Stimulated activated CD4-positive, alpha-beta T cell treated with anti-CD3 and anti-CD28 coated beads, Interleukin-2, amount 100 ng/mL, for 48 hours (primary cell): ENCODE measurements at places on chromosomes 11 and 22.

- no peak for DNase-seq
Observed at GRCh38 chr11:64603411-64604110, 12.5 kb downstream of the SLC22A12 start.

DNA sequence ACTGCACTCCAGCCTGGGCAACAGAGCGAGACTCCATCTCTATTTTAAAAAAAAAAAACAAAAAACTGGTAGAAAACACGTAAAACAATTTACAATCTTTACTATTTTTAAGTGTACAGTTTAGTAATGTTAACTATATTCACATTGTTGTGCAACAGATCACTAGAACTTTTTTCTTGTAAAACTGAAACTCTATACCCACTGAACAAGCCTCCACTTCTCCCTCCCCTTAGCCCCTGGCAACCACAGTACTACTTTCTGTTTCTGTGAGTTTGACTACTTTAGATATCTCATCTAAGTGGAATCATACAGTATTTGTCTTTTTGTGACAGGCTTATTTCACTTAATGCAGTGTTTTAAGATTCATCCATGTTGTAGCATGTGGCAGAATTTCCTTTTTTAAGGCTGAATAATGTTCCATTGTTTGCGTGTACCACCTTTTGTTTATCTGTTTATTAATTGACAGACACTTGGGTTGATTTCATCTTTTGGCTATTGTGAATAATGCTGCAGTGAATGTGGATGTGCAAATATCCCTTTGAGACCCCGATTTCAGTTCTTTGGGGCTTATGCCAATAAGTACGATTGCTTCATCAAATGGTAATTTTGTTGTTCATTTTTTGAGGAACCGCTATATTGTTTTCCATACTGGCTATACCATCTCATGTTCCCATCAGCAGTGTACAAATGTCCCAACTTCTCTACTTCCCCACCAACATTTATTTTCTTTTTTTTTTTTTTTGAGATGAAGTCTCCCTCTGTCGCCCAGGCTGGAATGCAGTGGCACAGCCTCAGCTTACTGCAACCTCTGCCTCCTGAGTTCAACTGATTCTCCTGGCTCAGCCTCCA is 11.0 kb downstream of the DDB2 start:
- no peak for DNase-seq

DNA sequence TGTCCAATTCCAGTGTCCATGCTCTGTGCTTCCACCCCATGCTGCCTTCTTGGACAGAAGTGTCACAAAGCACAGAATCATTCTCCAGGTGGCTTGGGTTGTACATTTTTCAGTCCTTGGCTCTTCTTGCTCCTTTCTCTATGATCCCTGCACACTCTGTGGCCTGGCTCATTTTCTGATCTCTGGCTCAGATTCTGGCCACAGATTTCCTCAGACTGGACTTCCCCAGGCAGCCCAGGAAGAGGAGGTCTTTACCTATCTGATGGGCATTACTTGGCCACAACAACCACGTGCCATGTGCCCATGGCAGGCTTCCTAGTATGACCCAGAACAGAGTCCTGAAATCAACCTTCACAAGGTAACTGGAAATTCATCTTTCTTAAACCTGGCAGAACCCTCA is 27.2 kb downstream of the SYTL2 start:
- no peak for DNase-seq

- DNase-seq, result no peak
Observed at GRCh38 chr22:34102633-34103032, 182.4 kb upstream of the LARGE1 start.

DNA sequence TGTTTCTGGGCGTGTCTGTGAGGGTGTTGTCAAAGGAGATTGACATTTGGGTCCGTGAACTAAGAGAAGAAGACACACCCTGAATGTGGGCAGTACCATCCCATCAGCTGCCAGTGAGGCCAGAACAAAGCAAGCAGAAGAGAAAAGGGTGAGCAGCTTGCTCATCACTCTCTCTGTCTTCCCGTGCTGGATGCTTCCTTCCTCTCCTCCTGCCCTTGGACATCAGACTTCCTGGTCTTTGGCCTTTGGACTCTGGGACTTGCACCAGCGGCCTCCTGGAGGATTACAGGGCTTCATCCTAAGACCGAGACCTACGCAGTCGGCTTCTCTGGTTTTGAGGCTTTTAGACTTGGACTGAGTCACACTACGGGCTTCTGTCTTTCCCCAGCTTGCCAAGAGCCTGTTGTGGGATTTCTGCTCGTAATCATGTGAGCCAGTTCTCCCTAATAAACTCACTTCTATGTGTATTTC is 18.8 kb downstream of the APOL2 start:
- no peak for DNase-seq

- no peak for DNase-seq
Observed at GRCh38 chr11:99682646-99683045, 661.9 kb downstream of the CNTN5 start.

DNA sequence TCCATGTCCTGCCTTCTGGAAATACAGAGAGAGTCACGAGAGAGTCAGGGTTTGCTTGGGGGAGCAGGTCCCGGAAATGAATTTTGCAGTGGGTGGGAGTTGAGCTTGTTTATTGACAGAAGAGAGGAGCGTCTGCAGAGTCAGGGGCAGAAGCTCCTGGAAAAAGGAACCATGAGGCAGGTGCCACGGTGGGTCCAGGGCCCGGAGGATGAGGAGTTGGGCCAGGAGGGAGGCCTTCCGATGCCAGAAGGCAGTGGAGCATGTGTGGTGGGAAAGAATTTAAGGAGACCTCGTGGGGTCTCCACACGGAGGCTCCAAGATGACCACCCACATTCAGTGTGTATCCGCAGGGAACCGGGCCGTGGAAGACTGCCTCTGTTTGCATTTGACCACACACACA is 461.2 kb downstream of the BRD1 start:
- DNase-seq, result no peak

DNA sequence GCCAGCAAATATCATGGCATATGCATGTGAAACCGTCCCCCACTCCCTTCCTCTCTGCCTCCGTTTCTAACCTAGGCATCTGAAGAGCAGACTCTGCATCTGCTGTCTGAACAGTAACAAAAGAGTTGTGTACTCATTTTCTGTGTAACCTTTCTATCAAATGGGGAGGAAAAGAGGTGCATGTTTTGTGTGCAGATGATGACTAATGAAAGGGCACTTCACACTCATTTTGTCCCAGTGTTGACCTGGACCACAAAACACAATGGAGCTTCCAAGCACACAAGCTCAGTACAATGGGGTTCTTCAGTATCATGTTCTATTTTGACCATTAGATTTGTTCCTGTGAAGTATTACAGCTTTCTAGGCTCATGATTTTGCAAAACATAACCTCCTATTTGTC is 13.0 kb downstream of the JHY start:
- no peak for DNase-seq

- no peak for DNase-seq
Observed at GRCh38 chr11:18005376-18006129, 7.3 kb downstream of the SERGEF start.

- no peak for DNase-seq
Observed at GRCh38 chr11:45684440-45684839, 19.0 kb upstream of the CHST1 start.

- no peak for DNase-seq
Observed at GRCh38 chr22:44399906-44400762, 87.4 kb upstream of the SHISAL1 start.

- DNase-seq, result no peak
Observed at GRCh38 chr22:36982136-36982535, 37.1 kb downstream of the TST start.

DNA sequence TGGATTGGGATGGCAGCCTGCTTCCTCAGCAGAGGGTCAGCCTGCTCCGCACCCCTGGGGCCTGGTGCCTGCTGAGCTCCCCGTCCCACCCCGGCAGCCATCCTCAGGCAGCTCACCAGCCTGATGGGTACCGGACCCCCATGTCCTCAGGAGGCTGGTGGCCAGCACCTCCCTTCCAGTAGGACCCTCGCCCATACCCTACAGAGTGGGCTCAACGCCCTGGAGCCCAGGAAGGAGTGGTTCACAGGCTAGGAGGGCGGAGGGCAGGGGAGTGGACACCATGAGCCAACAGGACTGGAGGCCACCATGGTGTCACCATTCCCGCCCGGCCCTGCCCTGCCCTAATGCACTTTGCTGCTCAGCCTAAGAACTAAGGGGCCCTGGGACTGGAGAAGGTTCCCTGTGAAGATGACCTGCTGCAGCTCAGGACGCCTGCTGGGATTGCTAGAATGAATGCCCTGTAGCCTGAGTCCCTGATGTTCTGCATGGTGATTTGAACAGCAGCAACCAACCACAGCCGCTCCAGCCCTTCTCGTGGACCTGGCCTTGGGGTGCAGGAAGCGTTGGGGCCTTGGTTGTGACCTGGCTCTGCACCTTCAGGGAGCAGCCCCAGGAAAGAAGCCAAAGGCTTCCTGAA is 1080.8 kb downstream of the BRD1 start:
- no peak for DNase-seq

- no peak for DNase-seq
Observed at GRCh38 chr11:112534208-112534607, 273.5 kb upstream of the PLET1 start.

DNA sequence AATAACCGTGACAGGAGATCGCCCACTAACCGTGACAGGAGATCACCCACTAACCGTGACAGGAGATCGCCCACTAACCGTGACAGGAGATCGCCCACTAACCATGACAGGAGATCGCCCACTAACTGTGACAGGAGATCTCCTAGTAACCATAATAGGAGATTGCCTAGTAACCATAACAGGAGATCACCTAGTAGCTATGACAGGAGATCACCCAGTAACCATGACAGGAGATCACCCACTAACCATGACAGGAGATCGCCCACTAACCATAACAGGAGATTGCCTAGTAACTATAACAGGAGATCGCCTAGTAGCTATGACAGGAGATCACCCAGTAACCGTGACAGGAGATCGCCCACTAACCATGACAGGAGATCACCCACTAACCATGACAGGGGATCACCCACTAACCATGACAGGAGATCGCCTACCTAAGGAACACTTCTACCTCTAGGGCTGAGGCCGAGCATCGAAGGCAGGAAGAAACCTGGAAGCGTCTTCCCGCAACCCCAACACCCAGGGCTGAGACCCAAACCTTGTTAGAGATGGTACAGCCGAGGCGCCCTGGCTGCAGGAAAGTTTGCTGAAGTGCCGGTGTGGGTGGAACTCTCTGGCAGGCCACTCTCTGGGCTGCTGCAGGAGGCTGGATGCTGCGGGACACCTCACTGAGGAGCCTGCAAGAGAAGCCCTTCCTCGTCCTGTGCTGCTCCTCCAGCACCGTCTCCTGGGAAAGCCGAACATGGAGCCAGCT is 67.5 kb upstream of the THY1 start:
- DNase-seq, result no peak

DNA sequence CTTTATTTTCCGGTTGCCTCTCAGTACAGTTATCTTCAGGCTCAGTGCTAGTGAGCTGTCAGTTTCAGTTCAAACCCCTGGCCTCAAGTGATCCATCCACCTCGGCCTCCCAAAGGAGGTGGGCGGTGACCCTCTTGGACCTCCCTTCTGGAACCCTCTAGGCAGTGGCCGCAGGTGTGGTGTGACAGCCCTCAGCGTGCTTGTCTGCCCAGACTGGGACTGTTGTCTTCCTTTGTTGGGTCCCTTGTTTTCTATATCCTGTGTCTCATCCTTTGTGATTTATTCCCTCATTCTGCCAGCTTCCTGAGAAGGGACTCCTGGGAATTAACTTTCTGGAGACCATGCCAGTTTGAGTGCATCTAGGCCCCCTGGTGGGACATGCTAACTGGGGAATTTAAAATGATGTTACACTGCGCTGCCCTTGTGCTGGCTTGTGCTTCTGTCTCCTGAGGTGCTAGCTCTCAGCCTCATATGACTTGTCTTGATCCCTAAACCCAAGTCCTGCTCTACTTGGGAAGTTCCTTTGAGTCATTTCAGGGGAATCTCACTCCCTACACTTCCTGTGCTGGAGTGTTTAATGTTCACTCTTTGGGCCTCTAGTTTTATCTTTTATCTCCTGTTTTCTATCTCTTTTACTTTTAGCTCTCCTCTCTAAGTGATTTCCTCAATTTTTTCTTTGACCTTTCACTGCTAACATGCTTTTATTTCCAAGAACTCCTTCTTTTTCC is 19.4 kb downstream of the MED15 start:
- DNase-seq, result no peak

GRCh38 chr11:44580701-44581100 is 15.2 kb downstream of the CD82 start:
- no peak for DNase-seq

GRCh38 chr11:128865490-128865889 is 1.6 kb downstream of the KCNJ1 start:
- no peak for DNase-seq

- DNase-seq, result no peak
Observed at GRCh38 chr11:3190600-3190999, 25.5 kb upstream of the OSBPL5 start.

- DNase-seq, result peak; percentile 97
Observed at GRCh38 chr22:32411829-32412592, at the start of gene RTCB. TSS of gene RTCB (minus strand) at chr22:32412247. CDS start at chr22:32412156, 91 bp downstream.

DNA sequence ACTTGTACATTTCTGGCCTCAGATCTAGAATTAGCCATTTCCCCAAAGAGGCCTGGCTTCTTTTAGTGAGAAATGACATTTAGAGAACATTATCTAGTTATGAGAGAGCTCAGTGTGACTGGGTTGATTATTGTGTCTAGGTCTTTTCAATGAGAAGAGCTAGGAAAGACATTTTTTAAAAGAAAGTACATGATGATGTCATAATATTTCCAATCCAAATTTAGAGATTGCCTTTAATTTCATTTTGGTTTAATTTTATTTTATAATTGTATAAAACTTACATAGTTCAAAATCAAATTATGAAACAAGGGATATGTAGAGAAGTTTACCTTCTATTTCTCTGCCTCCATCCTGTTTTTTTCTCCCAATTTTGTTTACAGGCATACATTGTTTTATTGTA is 354.9 kb downstream of the TMEM135 start:
- no peak for DNase-seq

DNA sequence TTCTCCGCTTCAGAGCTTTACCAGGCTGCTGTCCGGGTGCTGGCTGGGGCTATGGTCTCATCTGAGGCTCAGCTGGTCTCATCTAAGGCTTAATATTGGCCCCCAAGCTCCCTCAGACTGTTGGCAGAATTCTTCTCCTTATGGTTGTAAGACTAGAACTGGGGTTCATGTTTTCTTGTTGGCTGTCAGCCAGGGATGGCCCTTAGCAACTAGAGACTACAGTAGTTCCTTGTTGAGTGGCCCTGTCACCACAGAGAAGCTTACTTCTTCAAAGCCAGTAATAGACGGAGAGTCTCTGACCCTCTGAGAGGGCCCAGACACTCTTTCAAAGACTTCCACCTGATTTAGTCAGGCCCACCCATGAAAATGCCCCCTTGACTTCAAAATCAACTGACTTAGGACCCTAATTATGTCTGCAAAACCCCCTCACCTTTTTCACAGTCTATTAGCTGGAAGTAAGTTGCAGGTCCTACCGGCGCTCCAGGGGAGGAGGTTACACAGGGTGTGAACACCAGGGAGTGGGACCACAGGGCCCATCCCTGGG is 24.2 kb upstream of the TREH start:
- DNase-seq, result no peak
